ENCODE measurements at places on chromosomes 16 and 17. TPM values are rescaled to one million over a fixed set of nuclear protein-coding genes. Genes with fewer than 3 reads are reported as not detected.

DNA sequence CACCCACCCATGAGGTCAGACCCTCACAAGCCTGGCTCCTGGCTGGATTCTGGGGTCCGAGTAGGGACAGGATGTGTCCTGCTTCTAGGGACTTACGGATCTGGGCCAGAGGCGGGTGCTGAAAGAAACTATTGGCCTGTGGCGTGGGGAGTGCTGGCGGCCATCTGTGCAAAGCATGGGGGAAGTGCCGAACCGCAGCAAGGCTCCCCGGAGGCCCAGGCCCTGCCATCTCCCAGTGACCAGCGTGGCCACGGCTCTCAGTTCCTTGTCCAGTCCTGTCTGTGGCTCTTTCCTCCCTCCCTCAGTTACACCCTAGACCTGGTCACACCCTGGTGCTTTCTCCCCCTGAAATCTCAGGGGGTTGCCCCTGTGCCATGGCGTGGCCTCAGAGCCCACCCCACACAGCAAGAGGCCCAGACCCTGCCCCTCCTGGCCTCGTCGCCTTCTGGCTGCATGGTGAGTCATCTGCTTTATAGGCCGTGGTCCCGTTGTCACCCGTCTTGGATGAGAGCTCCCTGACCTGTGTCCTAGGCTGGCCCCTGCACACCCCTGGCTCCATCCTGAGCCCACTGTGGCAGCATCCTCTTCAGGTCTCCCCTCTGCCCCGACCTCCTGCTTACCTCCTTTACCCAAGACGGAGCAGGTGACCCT lies 54.5 kb downstream of the PRMT7 start:
- H3K4me1 ChIP-seq = no peaks in the 10 kb centered on the region
- H3K27ac ChIP-seq = no peak overlapping the region
- H3K36me3 ChIP-seq = no peaks in the 10 kb centered on the region
- DNase-seq = peak; percentile 56

GRCh38 chr17:79028496-79029326 lies 4.7 kb downstream of the C1QTNF1 start:
- peak overlapping the region; percentile 50 for H3K27ac ChIP-seq
- no peak for DNase-seq
- H3K4me1 ChIP-seq = peaks cover 53% of the 10 kb centered on the region
- H3K4me3 ChIP-seq = no peak overlapping the region
- H3K36me3 ChIP-seq = no peaks in the 10 kb centered on the region

GRCh38 chr17:19812407-19812806 lies 55.3 kb downstream of the ULK2 start:
- H3K36me3 ChIP-seq = peaks cover 5% of the 10 kb centered on the region
- H3K27ac ChIP-seq = no peak overlapping the region
- no peak overlapping the region for H3K4me3 ChIP-seq
- H3K4me1 ChIP-seq = no peaks in the 10 kb centered on the region
- no peak for DNase-seq
- H3K27me3 ChIP-seq = no peaks in the 10 kb centered on the region

GRCh38 chr17:79340333-79341221 lies 266.0 kb downstream of the ENGASE start:
- H3K4me1 ChIP-seq = no peaks in the 10 kb centered on the region
- H3K4me3 ChIP-seq = no peak overlapping the region
- peaks cover 4% of the 10 kb centered on the region for H3K27me3 ChIP-seq
- H3K27ac ChIP-seq = no peak overlapping the region
- no peaks in the 10 kb centered on the region for H3K36me3 ChIP-seq

- peaks cover 39% of the 10 kb centered on the region for H3K4me1 ChIP-seq
- H3K36me3 ChIP-seq = no peaks in the 10 kb centered on the region
- H3K27ac ChIP-seq = peak overlapping the region; percentile 90
- H3K27me3 ChIP-seq = peaks cover 7% of the 10 kb centered on the region
- peak overlapping the region; percentile 73 for H3K4me3 ChIP-seq
Measured at GRCh38 chr17:78125976-78126894, 2.3 kb downstream of the TMC6 start.

DNA sequence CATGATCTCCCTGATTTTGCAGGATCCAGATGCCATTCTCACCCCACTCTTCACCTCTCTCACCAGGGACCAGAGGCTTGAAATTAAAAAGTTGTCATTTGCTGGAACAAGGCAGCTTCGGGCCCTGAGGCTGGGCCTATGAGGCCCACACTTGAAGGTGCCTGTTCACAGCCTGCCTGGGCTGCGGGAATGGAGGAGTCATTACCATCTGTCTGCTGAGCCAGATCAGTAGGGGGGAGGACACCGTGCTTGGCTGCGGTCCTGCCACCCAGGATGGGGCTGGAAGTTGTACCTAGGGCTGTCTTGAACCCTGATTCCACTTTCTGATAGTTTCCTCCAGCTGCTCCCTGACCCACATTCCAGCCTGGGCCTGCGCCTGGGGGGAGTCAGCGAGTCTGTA lies 208.3 kb upstream of the N4BP1 start:
- no peak overlapping the region for H3K27ac ChIP-seq
- H3K27me3 ChIP-seq = no peaks in the 10 kb centered on the region
- H3K36me3 ChIP-seq = no peaks in the 10 kb centered on the region
- DNase-seq = no peak

GRCh38 chr16:70736465-70737376 lies 50.9 kb upstream of the MTSS2 start:
- peaks cover 19% of the 10 kb centered on the region for H3K4me1 ChIP-seq
- no peaks in the 10 kb centered on the region for H3K27me3 ChIP-seq
- H3K4me3 ChIP-seq = no peak overlapping the region
- no peak for DNase-seq
- H3K27ac ChIP-seq = peak overlapping the region; percentile 93

DNA sequence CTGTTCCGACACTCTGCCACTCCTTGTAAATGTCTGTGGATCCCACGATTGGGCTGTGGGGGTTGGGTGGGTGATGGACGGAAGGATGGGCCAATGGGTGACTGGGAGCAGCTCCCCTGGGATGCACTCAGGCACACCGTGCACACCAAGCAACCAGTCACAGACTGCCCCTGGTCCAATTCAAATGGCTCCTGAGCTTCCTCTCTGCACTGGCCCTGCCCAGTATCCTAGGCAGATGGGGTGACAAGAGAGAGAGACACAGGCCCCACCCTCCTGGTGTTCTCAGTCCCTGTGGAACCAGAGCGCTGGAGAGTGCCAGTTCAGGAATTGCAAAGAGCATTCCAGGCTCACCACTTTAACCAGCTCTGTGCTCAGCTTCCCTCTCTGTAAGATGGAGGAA lies 32.8 kb downstream of the BEAN1 start:
- no peaks in the 10 kb centered on the region for H3K36me3 ChIP-seq
- no peaks in the 10 kb centered on the region for H3K4me1 ChIP-seq
- no peak for DNase-seq
- no peak overlapping the region for H3K27ac ChIP-seq
- H3K27me3 ChIP-seq = peaks cover 49% of the 10 kb centered on the region

DNA sequence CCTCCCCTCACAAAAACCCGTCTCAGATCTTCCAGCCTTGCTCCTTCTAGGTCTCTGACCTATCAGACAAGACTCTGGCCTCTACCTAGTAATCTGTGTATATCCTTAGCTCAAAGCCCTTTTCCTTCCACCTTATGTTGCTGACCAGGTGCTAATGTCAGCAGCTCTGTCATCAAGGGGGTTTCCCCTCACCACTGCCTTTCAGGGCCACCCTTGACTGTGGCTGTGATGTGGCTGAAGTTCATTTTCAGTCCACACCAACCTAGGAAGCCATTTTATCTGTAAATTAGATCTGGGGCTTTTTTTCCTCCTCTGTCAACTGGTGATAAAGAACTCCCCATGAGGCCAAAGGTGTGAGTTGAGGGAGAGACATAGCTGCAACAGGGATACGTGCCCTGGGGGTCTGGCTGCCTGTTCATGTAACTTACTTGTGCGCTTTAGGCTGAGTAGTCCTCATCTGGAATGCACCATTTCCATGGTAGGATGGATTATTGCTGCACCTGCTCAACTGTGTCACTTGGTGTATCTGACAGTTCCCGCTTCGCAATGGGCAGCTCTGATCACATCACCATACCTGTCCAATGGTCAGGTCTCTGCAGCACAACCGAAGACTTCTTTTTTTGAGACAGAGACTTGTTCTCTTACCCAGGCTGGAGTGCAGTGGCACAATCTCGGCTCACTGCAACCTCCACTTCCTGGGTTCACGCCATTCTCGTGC lies 14.7 kb upstream of the RUNDC3A start:
- H3K4me3 ChIP-seq = no peak overlapping the region
- no peak overlapping the region for H3K27ac ChIP-seq
- H3K4me1 ChIP-seq = no peaks in the 10 kb centered on the region

DNA sequence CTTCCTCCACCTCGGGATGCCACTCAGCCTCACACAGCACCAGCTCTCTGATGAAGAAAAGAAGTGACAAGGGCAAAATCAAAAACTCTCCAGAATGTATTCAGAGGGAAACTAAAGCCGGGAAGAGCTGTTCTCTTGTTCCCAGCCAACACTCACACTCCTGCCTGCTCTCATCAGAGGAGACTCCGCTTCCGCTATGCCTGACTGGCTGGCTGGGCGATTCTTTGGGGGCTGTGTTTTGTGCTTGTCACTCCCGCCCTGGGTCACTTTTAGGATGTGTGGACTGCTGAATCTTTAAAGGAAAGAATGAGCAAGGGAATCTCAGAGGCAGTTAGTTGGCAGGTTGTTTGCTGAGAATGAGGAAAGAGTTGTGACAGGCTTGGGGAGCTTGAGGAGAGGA lies 54.6 kb upstream of the TBX2 start:
- no peaks in the 10 kb centered on the region for H3K36me3 ChIP-seq
- H3K27ac ChIP-seq = no peak overlapping the region
- no peak for DNase-seq
- H3K4me1 ChIP-seq = no peaks in the 10 kb centered on the region
- peaks cover 46% of the 10 kb centered on the region for H3K27me3 ChIP-seq

DNA sequence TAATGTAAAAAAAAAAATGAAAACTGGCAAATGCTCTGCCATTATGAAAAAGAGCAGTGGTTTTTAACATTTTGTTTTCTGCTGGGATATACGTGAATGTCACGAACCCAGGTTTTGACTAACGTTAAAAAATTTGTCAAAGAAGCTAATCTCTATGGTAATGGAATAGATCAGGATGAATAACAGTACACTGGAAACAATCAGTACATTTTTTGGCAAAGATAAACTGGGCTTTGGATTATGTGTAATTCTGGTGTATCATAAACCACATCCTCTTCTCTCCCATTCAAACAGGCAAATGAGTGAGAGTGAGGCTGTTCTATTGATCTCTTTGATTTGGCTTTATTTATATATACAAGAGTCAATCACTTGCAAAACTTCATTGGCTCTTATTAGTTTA lies 207.0 kb upstream of the IRX3 start:
- no peaks in the 10 kb centered on the region for H3K36me3 ChIP-seq
- no peak overlapping the region for H3K27ac ChIP-seq
- H3K27me3 ChIP-seq = no peaks in the 10 kb centered on the region
- no peak for DNase-seq
- no peaks in the 10 kb centered on the region for H3K4me1 ChIP-seq
- H3K4me3 ChIP-seq = no peak overlapping the region

DNA sequence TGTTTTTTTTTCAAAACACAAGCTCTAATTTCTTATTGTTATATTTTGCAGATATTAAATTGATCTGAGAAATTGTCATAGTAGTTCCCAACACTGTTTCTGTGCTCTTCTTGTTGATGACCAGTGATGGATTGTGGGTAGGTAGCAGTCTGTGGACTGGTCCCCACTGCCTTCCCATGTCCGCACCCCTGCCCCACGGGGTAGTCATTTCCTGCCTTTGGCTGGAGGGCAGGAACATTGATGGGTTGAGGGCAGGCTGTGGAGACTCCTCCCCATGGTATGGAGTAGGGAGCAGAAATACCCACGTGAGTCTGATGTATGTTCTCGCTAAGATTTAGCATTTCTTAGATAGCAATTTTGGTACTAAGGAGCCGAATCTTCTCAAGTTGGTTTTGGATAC lies 762.0 kb downstream of the CDH8 start:
- H3K36me3 ChIP-seq = no peaks in the 10 kb centered on the region
- H3K4me1 ChIP-seq = no peaks in the 10 kb centered on the region
- H3K4me3 ChIP-seq = no peak overlapping the region
- no peaks in the 10 kb centered on the region for H3K27me3 ChIP-seq
- DNase-seq = no peak

DNA sequence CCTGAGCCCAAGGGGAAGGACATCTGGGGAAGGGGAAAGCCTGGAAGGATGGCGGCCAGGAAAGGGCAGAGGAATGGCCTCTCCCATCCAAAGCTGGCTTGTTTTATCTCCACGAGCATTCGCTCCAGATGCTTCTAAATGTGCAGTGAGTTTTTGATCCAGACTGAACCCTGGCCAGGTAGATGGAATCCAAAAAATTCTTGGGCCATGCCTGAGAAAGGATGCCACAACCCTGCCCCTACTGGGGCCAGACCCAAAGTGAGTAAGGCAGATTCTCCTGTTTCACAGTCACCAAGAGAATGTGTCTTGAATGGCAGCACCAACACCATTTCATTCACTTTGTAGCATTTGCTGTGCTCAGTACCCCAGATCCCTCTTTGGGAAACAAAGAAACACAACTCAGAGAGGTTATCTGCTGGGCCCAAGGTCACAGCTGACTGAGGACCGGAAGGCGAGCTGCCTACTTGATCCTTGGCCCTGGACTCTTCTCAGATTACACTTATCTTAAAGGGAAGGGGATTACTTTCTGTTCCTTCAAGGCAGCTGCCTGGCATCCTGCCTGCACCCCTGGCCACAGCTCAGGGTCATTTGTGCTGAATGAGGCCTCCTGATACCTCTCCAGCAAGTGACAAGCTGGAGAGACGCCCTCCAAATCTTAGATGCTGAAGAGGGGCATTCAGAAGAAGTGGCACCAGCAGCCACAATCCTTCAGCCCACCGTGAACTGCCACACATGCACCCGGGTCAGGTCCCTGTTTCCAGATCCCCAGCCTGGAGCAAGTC lies 3.6 kb downstream of the LRRC75A start:
- H3K4me3 ChIP-seq = no peak overlapping the region
- DNase-seq = peak; percentile 53

- no peaks in the 10 kb centered on the region for H3K36me3 ChIP-seq
- no peak overlapping the region for H3K27ac ChIP-seq
Measured at GRCh38 chr16:18979936-18980335, 3.8 kb upstream of the TMC7 start.

GRCh38 chr17:11324846-11325420 lies 83.9 kb downstream of the SHISA6 start:
- no peak overlapping the region for H3K27ac ChIP-seq
- no peak for DNase-seq
- H3K4me1 ChIP-seq = no peaks in the 10 kb centered on the region
- no peaks in the 10 kb centered on the region for H3K36me3 ChIP-seq
- H3K4me3 ChIP-seq = no peak overlapping the region
- no peaks in the 10 kb centered on the region for H3K27me3 ChIP-seq

Gene USP6
- 0.82 TPM for total RNA-seq

Gene ASB16
- total RNA-seq = not detected

Gene PRSS36
- total RNA-seq = 9.8 TPM

Gene EVPL
- 22.1 TPM for total RNA-seq

Gene ZPBP2
- total RNA-seq = not detected

Gene EVPLL
- total RNA-seq = 1.1 TPM

Gene LDAF1
- 62.4 TPM for total RNA-seq

All from transverse colon (tissue), 4 donors.